ENCODE measurements at places on chromosomes 7 and 10. TPM values are rescaled to one million over a fixed set of nuclear protein-coding genes. Genes with fewer than 3 reads are reported as not detected.
A peak's percentile ranks its signal among the peaks of the same experiment; 100 is the strongest.

DNA sequence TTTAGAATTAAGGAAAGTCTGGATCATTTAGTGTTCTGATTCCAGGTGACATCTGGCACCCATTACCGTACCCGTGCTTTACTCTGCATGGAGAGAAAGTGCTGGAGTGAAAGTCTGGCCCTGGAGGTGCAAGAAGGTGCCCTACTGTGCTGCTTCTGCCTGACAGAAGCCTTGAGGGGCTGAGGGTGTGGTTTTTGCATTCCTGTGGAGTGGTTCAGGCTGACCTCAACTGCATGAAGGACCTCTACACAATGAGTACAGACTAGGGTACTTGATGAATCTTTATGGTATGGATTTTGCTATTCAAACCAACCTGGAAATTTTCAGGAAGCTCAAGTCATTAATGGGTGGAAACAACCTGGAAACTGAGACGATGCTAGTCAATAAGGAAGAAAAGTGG lies 45.1 kb upstream of the GSAP start:
- no peak overlapping the region for H3K27ac ChIP-seq
- H3K36me3 ChIP-seq: no peaks in the 10 kb centered on the region
- no peaks in the 10 kb centered on the region for H3K4me1 ChIP-seq
- peaks cover 3% of the 10 kb centered on the region for H3K27me3 ChIP-seq
- no peak for DNase-seq

DNA sequence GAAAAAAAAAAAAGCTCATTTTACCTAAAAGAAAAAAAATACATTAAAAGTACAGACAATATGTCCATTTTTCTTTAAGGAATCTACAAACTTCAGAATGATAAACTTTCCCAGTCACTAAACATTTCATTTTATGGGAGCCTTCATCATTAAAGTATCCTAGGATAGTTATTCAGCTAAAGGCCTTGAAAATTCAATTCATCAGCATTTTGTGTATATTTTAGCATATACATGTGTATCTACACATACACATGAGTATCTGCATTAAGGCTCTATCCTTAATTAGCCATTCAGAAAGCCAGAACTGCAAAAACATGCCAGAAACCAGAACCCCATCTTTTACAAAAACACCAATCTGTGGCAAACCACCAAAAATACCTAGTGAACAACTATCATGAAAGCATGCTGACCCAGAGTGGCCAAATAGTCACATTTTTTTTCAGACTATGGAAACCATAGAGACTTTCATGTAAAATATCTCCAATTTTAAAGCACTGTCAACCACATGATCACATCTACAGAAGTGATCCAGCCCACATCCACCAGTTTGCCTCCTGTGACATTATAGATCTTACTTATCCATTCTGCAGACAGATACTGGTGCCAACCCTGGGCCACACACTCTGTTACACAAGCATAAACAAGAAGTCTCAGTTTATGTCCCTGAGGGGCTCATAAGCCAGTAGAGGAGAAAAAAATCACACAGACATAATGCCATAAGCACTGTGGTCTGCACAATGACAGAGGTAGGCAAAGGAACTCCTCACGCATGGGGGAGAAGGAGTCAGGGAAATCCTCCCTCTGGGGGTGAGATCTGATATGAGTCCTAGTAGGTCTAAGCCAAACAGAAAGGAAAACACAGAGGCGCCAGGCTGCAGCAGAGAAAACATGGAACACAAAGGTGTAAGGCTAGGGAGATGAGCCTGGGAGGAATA lies 79.2 kb downstream of the SRPK2 start:
- H3K27me3 ChIP-seq: no peaks in the 10 kb centered on the region
- no peak overlapping the region for H3K4me3 ChIP-seq
- peak overlapping the region; percentile 59 for H3K27ac ChIP-seq
- peaks cover 50% of the 10 kb centered on the region for H3K4me1 ChIP-seq
- no peaks in the 10 kb centered on the region for H3K36me3 ChIP-seq
- DNase-seq: no peak

DNA sequence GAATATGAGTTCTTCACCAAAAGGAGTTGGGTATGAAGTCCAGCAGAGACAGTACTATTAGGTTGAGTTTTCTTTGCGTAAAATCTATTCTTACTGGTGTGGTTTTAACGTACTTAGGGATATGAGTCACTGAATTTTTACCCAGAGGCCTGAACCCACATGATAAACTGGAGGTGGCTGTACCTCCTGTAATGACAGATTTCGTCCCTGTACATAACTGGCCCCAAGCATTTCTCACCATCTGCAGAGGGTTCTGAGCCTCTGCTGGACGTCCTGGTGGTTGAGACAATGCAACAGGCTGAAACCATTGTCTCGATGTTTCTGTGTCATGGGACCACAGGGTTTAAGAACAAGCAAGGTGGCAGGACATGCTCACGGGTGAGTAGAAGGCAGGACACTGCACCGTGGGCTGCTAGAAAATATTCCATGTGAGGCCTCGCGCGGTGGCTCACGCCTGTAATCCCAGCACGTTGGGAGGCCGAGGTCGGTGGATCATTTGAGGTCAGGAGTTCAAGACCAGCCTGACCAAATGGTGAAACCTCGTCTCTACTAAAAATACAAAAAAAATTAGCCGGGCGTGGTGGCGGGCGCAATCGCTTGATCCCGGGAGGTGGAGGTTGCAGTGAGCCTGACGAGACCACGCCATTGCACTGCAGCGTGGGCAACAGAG lies 233.9 kb downstream of the DNAJB6 start:
- DNase-seq: no peak
- H3K36me3 ChIP-seq: no peaks in the 10 kb centered on the region

GRCh38 chr7:37656913-37657530 lies 26.5 kb upstream of the GPR141 start:
- no peak overlapping the region for H3K27ac ChIP-seq
- no peaks in the 10 kb centered on the region for H3K36me3 ChIP-seq
- no peak for DNase-seq
- no peaks in the 10 kb centered on the region for H3K27me3 ChIP-seq

- H3K27ac ChIP-seq: no peak overlapping the region
- no peak overlapping the region for H3K4me3 ChIP-seq
- no peaks in the 10 kb centered on the region for H3K36me3 ChIP-seq
- H3K27me3 ChIP-seq: no peaks in the 10 kb centered on the region
- no peak for DNase-seq
These were observed 13.9 kb downstream of the CROT start for GRCh38 chr7:87359366-87359765.

DNA sequence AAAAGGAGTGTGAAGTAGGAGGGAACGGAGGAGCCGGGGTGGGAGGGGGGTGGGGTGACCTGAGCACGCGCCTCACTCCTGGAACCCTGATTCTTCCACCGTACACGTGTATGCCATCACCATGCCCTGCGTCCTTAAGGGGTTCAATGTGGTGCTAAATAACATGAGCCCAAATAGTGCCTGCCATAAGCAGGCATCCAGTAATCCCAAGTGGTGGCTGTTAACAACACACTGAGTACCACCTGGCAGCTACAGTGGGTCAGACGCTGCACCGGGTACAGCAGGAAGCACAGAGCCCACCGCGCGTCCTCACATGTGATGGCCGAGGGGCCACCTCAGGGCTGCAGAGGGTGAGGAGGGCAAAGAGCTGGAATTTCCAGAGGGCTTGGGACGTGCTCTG lies 81.9 kb downstream of the PTPRN2 start:
- DNase-seq: no peak
- no peaks in the 10 kb centered on the region for H3K27me3 ChIP-seq
- H3K27ac ChIP-seq: no peak overlapping the region

DNA sequence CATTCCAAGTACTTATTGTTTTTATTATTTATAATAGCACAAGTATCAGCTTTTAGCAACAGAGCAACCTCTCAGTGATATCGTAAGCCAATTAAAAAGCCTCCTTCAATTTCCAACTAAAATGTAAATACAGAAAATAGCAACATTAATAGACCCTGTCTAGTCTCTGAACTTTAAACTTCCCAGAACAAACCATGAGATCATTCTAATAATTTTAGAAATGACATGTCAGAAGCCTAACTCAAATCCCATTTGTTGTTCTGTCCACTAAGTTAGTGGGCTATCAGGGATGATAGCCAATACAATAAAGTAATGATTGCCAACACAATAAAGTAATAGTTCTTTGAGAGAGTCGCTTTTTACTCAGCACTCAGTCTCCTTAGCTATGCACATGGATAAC lies 22.3 kb upstream of the LRRN3 start:
- H3K4me1 ChIP-seq: no peaks in the 10 kb centered on the region
- no peak overlapping the region for H3K4me3 ChIP-seq
- H3K36me3 ChIP-seq: no peaks in the 10 kb centered on the region
- no peak for DNase-seq
- no peak overlapping the region for H3K27ac ChIP-seq
- no peaks in the 10 kb centered on the region for H3K27me3 ChIP-seq

- H3K27me3 ChIP-seq: no peaks in the 10 kb centered on the region
- no peaks in the 10 kb centered on the region for H3K4me1 ChIP-seq
- no peak for DNase-seq
- H3K4me3 ChIP-seq: no peak overlapping the region
These were observed 27.5 kb downstream of the CDCA7L start for GRCh38 chr7:21918216-21918615.

GRCh38 chr7:158157460-158157859 lies 430.2 kb downstream of the PTPRN2 start:
- no peak for DNase-seq
- H3K27ac ChIP-seq: no peak overlapping the region
- H3K27me3 ChIP-seq: peaks cover 8% of the 10 kb centered on the region
- H3K4me3 ChIP-seq: no peak overlapping the region
- H3K36me3 ChIP-seq: no peaks in the 10 kb centered on the region

- H3K4me1 ChIP-seq: no peaks in the 10 kb centered on the region
- DNase-seq: no peak
- H3K27ac ChIP-seq: no peak overlapping the region
- peaks cover 3% of the 10 kb centered on the region for H3K27me3 ChIP-seq
- no peaks in the 10 kb centered on the region for H3K36me3 ChIP-seq
These were observed 52.5 kb downstream of the PTPRE start for GRCh38 chr10:127959428-127959827.

DNA sequence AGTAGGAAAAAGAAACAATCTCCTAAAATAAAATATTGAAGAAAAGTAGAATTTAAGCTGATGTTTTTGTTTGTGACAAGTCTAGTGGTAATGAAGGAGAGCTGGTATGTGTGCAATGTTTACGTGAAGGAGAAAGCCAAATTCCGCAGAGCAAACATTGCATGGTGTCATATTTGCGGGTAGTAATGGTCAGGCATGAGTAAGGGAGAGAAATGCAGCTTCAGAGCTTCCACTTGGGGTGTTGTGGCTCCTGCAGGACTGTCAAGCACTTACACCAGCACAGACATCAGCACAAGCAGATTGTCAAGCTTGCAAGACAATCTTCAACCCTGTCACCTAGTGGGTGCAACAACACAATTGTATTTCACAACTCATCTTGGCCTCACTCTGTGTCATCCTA lies 136.5 kb upstream of the ETV1 start:
- no peaks in the 10 kb centered on the region for H3K36me3 ChIP-seq
- peak; percentile 30 for DNase-seq
- H3K4me1 ChIP-seq: no peaks in the 10 kb centered on the region
- no peak overlapping the region for H3K4me3 ChIP-seq
- H3K27ac ChIP-seq: no peak overlapping the region

DNA sequence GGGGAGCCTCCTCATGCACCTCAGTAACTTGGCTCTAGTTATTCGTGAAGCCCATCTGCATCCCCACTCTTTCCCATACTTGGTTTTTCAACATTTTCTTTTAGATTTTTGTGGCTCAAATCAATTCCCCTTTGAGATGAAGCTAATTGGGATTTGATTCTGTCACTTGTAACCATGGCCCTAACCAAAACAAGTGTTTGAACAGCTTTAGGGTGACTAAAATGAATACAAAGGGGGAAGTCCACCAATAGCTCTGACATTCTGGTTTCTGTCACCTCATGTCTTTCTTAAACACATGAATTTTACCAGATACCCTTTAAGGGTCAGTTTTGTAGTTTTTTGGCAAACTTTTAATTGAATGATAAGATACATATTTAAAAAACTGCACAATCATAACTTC lies 87.0 kb downstream of the PCGF5 start:
- no peak overlapping the region for H3K4me3 ChIP-seq
- H3K4me1 ChIP-seq: no peaks in the 10 kb centered on the region

DNA sequence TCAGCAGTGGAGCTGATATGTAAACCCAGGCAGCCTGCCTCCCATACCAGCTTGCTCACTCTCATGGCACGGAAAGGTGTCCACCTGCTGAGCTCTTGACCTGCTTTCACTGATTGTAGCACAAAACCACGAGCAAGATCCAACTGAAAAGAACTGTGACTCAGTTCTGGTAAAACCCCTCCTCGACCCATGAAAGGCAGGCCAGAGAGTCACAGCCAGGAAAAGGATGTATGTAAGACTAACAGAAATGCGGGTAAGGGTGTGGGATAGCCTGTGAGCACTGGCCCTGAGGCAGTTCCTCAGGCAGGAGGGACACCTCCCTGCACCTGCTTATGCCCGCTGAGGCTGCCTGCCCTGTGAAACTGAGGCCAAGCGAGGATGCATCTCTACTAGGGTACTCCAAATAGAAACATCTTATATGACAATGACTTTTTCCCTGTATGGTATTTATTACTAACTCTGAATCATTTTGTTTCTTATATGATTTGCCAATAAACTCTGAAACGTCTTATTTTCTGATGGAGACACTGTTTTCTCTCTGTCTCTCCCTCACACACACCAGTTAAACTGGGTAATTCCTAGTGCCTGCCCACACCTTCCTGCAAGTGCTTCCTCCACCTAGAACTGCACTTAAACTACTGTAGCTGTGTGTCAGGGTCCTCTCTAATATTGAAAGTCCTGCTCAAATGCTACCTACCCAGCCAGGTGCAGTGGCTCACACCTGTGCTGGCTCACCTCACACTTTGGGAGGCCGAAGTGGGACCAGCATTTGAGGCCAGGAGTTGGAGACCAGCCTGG lies 73.3 kb upstream of the GHITM start:
- DNase-seq: no peak
- H3K4me1 ChIP-seq: no peaks in the 10 kb centered on the region
- H3K4me3 ChIP-seq: no peak overlapping the region
- 0 out of 2 replicates have a peak, but pooled peaks cover 2% of the 10 kb centered on the region for H3K27me3 ChIP-seq

- no peak for DNase-seq
- H3K4me3 ChIP-seq: no peak overlapping the region
- H3K27me3 ChIP-seq: no peaks in the 10 kb centered on the region
- no peaks in the 10 kb centered on the region for H3K4me1 ChIP-seq
- no peak overlapping the region for H3K27ac ChIP-seq
These were observed 35.1 kb downstream of the RCC1L start for GRCh38 chr7:75038508-75038907.

DNA sequence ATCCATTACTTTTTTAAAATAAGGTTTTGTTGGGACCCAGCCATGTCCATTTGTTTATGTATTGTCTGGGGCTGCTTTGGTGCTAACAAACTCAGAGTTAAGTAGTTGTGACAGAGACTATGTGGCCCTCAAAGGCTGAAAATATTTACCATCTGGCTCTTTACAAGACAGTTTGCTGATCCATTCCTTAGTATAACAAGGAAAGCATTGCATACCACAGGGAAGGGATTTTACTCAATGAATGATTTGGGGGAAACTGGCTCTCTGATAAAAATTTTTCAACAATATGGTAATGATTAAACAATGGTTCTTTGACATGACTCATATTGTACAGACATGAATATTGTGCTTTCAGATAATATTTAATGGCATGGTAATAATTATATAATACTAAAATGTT lies 738.1 kb downstream of the KCNMA1 start:
- H3K36me3 ChIP-seq: no peaks in the 10 kb centered on the region
- no peak for DNase-seq
- no peak overlapping the region for H3K27ac ChIP-seq
- no peaks in the 10 kb centered on the region for H3K27me3 ChIP-seq

The CDK14 gene
- 3.0 TPM for total RNA-seq

The MYOZ1 gene
- total RNA-seq: not detected

The TMEM243 gene
- total RNA-seq: 15.4 TPM

The SPDYE17 gene
- not detected for total RNA-seq

The ZPBP gene
- total RNA-seq: not detected

The UTF1 gene
- total RNA-seq: not detected

The SKIDA1 gene
- total RNA-seq: 9.3 TPM

The CD36 gene
- 0.46 TPM for total RNA-seq

The GNG11 gene
- total RNA-seq: 7.0 TPM

Data from Panc1 (cell line).